Central memory CD4-positive, alpha-beta T cell (primary cell): ENCODE measurements at places on chromosomes 4 and X.

DNA sequence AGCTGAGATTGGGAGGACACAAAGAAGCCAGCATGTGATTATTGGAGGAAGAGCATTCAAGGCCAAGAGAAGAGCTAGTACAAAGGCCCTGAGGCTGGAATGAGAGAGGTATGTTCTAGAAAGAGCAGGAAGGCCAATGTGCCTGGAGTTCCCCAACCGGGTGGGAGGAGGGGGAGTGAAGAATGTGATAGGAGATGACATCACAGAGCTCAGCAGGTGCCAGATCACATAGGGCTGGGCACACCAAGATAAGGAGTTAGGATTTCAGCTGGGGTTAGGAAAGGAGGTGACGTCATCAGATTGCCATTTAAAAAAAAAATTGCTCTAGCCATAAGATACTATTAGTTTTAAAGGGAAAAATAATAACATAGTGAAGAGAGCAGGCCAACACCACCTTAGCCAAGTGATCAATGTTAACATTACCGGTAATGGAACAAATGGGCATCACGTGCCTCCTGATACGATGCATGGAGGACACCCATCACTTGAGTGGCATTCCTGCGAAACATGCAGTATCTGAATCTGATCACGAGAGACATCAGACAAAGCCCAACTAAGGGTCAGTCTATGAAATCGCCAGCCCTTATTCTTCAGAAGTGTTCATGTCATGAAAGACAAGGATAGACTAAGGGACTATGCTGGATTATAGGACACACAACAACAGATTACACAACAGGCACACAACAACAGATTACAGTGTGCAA, 344.3 kb downstream of the BCOR start:
- DNase-seq = no peak

DNA sequence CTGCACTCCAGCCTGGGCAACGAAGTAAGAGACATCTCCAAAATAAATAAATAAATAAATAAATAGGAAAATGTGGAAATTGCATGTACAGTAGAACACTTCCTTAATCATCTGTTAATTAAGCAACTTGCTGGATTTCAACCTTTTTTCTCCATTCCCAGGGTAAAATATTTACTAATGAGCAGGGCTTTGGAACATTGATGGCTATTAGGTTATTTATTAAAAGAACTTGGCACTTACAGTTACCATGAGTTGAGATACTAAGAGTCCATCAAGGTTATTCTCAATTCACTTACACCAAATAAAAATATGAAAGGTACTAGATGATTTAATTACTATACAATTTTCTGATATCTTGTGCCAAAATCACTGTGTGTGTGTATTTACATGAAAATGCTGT, 607.1 kb downstream of the PCDH18 start:
- no peak for DNase-seq

- DNase-seq = no peak
These were observed 79.3 kb upstream of the CAMK2D start for GRCh38 chr4:113840861-113841260.

DNA sequence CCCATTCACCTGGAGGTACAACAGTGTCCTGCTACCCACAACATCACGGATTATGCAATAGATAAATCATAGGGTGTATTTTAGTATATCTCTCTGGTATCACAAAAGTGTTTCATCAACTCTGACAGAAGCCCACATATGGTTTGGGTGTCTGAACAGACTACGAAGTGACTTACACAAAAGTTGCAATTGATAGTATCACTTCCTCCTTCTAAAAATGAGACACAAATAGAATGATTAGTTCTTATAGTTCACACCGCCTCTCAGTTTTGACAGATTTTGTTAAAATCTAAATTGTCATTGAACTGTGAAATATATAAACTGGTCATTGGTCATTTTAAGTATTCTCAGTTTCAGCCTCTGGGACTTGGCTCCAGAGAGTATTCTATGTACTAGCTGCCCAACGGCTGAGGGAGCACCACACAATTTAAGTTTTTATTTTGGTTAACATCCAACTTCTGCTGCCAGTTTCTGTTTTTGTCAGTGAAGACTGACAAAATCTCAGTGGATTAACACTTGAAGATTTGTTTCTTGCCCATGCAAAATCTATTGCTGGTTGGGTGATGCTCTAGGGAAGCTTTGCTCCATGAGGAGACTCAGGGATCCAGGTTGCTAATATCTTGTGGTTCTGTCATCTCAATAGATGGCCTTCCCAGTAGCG, 113.8 kb upstream of the PUDP start:
- DNase-seq = no peak
